H54 (cell line): ENCODE measurements at places on chromosomes 1 and 21.

GRCh38 chr1:40873863-40874472 is 11.8 kb upstream of the CITED4 start:
- DNase-seq = no peak

DNA sequence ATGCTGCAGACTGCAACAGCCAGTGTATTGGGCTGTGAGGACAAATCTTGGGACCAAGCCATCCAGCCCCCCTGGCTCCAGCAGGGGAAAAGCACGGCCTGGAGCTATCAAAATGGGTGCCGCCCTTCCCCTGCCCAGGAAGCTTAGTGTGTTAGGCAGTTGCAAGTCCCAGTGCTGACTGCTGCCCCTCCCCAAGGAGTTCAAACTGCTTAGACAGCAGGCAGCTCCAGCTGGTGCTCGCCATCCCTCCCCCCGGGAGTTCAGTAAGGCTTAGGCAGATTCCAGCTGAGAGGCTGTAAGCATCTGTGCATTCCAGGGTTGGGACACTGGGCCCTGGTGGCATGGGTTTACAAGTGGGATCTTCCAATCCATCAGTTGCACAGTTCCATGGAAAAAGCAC is 579.6 kb upstream of the NR5A2 start:
- no peak for DNase-seq

DNA sequence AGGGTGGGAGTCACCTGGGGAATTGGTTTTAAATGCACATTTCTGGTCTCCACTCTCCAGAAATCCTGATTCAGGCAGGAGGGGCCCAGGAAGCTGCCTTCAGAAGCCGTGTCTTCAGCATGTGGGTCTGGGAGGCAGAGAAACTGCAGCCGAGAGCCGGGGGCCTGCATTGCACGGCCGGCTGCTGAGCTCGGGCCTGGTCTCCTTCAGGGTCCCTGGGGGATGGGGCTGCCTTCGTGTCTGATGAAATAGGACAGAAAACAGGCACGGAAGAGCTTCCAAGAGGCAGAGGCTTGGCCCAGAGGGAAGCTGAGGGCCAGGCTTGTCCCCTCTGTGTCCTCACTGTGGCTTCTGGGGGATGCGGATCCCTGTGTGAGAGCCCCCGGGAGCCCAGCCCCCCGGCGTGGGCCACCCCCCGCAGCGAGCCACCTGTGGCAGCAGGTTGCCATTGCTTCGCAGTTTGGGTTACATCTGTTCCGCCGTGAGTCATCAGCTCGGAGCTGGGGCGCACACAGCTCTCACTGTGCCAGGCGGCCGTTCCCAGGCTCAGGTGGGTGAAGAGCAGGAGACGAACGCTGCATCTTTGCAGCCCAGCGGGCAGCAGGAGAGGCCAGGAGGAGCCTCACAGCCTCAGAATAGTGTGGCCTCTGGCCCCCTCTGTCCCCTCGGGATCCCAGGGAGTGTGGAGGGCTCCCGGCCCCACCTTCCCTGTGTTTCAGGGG is 72.4 kb downstream of the AJAP1 start:
- DNase-seq = no peak

DNA sequence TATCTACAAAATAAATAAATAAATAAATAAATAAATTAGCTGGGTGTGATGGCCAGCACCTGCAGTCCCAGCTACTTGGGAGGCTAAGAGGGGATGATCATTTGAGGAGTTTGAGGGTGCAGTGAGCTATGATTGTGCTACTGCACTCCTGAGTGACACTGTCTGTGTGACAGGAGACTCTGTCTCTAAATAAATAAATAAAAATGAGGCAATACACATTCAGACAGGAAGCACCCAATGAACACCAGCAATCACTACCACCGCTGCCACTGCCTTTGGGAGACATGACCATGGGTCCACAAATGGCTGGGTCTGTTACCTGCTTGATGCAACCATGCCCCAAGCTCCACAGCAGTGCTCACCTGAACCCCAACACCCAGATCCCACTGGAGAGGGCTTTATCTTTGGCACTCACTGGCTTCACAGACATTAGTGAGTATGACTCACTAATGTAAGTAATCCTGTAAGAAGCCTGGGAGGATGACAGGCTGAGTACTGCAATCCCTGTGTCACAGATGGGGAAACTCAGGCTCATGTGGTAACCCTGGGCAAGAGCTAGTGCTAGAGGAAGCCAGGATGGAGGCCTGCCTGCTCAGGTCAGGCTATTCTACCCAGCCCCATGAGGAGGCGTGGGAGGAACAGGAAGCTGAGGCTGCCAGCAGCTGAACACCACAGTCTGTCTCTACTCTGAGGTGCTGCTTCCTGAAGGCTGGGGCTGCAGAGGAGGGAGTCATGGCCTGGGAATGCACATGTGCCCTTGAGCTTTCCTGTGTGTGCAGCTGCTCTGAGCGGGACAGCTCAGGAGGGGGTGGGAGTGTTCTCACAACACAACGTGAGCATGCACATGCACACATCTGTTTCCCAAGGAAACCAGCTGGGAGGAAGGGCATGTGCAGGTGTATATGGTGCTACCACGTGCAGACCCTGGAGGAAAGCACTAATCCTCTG is 43.0 kb downstream of the SLC9A1 start:
- DNase-seq = peak; percentile 81

GRCh38 chr1:235098991-235099390 is 29.6 kb downstream of the TOMM20 start:
- no peak for DNase-seq
